ENCODE measurements at places on chromosomes 5 and 9. TPM values are rescaled to one million over a fixed set of nuclear protein-coding genes. Genes with fewer than 3 reads are reported as not detected.
A peak's percentile ranks its signal among the peaks of the same experiment; 100 is the strongest.

DNA sequence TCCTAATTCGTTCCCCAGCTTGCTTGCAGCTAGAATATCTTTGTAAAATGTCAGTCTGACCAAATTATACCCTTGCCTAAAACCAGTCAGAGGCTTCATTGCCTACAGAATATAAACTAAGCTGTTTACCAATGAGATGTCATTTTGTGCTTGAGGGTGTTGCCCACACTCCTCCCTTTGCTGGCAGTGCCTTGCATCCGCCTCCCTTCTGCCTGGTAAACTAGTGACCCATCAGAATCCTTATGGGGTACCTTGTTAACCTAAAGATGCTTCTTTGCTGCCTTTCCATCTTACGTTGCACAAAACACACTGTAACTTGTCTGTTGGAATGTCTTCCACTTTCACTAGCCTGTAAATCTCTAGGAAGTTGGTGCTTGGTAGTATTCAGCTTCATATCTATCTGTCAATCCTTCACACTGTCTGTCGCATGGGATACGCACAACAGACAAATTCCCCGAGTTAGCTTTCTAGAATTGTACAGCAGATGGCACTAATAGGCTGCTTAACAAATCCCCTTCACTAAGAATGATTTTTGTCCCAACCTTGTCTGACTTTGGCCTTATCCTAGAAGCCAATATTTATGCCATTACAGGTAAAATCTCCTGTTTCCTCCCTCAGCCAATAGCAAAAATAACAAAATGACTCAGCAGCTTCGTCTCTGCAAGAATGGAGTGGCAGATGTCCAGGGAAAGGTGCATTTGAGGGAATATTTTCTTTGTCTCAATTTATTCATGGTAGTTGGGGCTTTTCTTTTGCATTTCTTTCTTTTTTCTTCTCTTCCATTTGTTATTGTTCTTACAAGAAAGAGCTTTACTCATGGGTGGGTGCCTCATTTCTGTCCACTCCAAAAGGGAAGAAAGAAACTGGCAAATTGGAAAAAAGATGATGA, 3.0 kb downstream of the NUDT2 start:
- peak; percentile 73 for DNase-seq

- no peak for DNase-seq
These were observed 22.4 kb downstream of the RNF130 start for GRCh38 chr5:180049185-180049548.

- DNase-seq: peak; percentile 72
These were observed 29.0 kb downstream of the HK3 start for GRCh38 chr5:176870110-176870591.

- DNase-seq: no peak
These were observed 5.3 kb downstream of the SLC25A25 start for GRCh38 chr9:128073253-128073886.

DNA sequence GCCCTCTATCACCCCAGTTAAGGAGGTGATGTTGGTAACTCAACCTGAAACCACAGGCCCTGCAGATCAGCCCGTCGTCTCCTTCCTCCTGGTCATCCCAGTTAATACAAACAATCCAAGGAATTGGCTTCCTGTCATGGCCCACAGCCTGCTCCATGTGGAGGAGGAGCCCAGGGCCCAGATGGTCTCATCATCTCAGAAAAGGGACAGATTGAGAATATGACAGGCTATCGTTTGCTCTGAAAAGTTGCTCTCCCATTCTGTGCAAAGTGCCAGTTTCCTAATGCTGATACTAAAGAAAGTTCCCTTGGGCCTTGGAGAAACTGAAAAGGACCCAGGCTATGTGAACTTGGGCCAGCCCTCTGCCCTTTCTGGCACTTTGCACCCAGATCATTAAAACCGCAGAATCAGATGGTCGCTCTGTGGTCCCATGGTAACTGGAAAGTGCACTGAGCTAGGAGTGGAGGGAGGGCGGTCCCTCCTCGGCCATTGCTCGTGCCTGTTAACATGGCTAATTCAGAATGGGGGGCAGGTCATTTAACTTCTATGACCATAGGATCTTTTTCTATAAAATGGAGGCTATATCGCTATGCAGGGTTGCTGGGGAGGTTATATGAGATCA, 675 bp upstream of the SPAAR start:
- no peak for DNase-seq

LEAP2 gene
- total RNA-seq: 1.1 TPM

PAPPA gene
- 0.05 TPM for total RNA-seq

- no peak for DNase-seq
These were observed 15.4 kb upstream of the VDAC1 start for GRCh38 chr5:134020188-134020587.

PCDHA4 gene
- 0.67 TPM for total RNA-seq

GRCh38 chr5:68424799-68425537, 209.4 kb downstream of the PIK3R1 start:
- no peak for DNase-seq

GRCh38 chr9:116320290-116320689, 166.7 kb downstream of the PAPPA start:
- no peak for DNase-seq

DNA sequence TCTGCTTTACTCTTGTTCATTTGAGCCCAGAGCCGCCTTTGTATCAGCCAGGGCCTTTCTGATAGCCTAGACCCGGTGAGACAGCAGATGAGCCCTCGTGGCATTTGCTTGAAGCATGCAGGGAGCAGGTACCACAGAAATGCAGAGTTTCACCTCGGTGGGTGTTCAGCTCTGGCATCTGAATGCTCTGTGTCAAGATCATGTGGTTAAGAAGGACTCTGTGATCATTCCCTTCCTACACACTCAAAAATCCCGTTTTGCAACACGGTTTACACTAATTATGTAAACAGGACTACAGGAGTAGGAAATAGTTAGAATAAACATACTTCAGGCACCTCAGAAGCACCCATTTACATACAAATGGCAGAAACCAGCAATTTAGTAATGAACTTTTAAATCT, 67.2 kb downstream of the MVB12B start:
- DNase-seq: no peak

RNF183 gene
- total RNA-seq: not detected

- DNase-seq: no peak
These were observed 156.4 kb downstream of the TENT4A start for GRCh38 chr5:6869677-6870076.

GRCh38 chr9:4738866-4739586, 2.0 kb downstream of the AK3 start:
- DNase-seq: no peak

- DNase-seq: no peak
These were observed 976.1 kb upstream of the NUDT12 start for GRCh38 chr5:104538734-104539133.

DNA sequence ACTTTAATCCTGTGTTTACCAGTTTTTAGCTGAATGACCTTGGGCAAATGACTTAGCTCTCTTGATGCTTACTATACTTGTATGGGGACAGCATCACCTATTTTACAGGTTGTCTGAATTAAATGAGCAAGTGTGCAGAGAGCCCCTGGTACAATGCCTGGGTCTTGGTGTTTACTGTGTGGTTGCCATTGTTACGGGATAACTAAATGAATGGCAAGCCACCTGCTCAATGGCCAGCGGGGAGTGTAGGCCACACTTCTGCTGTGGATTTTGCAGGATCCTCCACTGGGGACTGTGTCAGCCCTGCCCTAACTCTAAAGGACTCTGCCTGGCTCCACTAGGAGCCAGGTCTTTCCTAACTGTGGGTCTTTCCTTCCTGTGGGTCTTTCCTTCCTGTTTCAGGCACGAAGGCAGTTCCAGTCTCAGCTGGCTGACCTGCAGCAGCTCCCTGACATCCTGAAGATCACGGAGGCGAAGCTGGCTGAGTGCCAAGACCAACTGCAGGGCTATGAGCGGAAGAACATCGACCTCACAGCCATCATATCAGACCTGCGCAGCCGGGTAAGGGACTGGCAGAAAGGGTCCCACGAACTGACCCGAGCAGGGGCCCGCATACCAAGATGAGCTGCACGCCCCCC, 10.3 kb upstream of the GLE1 start:
- DNase-seq: no peak

DNA sequence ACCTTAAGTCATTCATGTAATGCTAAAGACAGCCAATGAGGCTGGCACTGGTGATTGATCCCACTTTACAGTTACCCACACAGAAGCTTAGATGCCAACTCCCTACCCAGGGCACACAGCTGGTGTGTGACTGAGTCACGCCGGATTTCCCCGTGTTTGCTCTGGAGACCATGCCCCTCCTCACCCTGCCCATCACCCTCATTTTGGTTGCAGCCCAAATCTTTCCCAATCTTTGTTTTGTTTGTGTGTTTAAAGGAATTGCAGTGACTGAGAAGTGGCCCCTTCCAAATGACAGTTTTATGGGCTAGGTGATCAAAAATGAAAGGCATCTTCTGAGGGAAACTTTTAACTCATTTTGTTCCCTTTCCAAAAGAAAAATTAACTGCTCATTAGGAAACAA, 10.9 kb downstream of the FBXL7 start:
- no peak for DNase-seq

FRMPD1 gene
- not detected for total RNA-seq

DNA sequence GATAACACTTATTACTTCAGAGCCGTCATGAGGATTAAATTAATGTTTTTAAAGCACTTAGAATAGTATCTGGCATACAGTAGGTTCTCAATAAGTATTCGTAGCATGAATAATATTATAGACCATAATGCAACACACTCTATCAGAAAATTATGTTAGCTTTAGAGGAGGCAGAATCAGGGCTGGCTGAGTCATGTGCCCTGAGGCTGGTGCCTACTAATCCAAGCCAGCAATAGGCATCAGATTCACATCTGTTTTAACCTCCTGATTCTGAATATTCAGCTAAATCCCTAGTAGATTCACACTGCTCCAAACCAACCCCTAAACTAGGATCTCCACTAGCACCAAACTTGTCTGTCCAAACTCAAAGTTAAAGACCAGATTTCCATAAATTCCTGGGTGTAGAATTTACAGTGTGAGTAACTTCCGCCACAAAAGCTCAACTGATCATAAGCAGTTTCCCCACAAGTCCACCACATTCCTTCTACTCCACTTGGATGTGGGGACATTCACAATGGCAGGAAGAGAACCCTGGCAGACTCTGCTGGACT, 170.0 kb upstream of the DAPK1 start:
- DNase-seq: peak; percentile 57

GRCh38 chr5:61397238-61397637, 65.2 kb downstream of the ZSWIM6 start:
- peak; percentile 25 for DNase-seq

- peak; percentile 40 for DNase-seq
These were observed 57.8 kb upstream of the SPINK5 start for GRCh38 chr5:148005788-148006520.

GRCh38 chr9:95125652-95126051, 191.9 kb downstream of the FANCC start:
- no peak for DNase-seq

PCDHGA9 gene
- 0.45 TPM for total RNA-seq

DNA sequence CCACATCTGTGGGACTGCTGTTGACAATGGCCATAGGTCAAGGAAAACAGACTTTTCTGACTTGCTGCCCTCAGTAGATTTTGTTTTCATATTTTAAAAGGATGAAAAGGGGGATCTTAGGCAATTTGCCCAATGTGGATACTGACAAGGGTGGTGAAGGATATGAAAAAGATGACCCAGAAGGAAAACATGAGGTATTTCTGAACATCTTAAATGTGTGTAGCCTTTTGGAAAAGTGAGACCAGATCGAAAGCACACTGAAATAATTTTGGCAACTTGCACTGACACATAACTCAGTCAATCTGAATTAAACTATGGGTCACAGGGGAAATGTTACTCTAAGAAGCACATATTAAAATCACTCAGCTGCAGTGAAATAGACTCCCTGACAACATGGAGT, 1793.0 kb upstream of the ACO1 start:
- no peak for DNase-seq

- no peak for DNase-seq
These were observed 11.4 kb downstream of the BHMT start for GRCh38 chr5:79122973-79123372.

DNA sequence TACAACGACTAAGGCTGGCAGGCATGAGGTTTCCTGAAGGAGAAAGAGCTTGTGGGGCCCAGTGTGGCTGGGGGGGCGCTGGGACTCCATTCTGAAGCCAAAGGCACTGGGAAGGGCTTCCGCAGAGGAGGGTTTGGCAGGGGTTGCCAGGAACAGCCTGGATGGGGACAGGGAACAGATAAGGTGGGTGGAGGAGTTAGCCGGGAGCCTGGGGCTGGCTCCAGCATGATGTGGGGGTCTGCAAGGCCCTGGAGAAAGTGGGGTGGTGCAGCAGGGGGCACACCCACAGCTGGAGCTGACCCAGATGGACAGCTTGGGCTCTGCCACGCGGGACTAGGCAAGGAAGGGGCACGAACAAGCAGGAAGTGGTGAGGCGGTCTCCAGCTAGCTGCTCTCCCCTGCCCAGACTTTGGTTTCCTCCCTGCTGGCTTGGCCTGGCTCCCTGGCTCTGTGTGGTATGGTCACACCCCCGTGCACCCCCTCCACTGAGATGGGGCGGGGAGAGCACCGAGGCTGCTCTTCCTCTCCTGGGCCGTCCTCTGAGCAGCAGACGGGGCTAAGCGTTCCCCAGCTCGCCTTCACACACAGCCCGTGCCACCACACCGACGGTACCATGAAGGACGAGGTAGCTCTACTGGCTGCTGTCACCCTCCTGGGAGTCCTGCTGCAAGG, at the start of gene LTC4S:
TSS of gene LTC4S (plus strand) at position 519 of the 672 bp plus-strand sequence. CDS start at position 614, 95 bp downstream.
- no peak for DNase-seq

- no peak for DNase-seq
These were observed 37.4 kb downstream of the CAMSAP1 start for GRCh38 chr9:135869909-135870308.

DNA sequence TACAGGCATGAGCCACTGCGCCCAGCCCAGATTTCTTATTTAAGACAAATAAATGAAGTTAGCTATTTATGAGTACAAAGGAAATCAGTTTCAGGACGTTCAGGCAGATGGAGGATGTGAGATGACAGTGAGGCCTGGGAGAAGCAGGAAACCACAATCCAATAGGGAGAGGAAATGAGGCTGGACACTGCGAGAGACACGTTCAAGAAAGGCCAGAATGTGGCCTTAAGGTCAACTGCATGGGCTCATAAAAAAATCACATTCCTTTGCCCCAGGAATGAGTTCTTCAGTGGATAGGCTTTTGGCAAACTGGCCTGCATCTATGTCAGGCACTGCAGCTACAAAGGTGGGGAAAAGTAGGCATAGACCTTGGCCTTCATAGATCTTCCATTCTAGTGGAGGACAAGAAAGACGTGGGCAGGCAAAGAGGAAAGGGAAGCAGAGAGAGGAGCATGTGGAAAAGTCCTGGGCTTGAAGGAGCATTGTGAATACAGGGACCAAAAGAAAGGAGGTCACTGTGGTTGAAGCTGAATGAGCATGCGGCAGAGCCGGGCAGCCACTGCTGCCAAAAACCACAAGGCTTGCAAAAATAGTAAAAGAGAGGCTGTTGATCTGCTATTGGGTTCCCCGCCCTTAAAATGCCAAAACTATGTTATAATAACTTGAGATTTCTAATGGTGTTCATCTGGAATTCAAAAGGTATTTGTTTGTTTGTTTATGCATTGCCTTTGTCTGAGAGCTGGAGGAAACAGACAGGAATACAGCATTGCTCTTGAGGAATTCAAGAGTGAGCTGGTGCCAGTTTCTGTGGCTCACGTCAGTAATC, 133.0 kb downstream of the GNA14 start:
- DNase-seq: peak; percentile 56

DNA sequence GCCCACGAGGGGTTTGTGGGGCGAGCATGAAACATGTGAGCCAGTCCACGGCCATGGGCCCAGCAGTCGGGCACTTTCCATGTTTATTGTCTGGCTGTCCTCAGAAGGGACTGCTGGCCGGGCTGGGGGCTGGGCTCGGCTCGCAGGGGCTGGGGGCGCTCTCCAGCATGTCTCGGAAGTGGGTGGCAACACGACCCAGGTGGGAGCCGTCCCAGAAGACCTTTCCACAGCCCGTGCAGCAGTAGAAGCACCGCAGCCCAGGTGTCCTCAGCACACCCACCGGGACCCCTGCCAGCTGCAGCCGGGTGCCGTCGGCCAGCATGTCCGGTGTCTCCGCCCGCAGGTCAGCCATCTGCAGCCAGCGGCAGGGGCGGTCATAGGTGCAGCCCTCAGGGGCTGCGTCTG, 4.8 kb upstream of the NRARP start:
- no peak for DNase-seq
